ENCODE measurements at places on chromosomes 2 and 18. TPM values are rescaled to one million over a fixed set of nuclear protein-coding genes. Genes with fewer than 3 reads are reported as not detected.

The SPC25 gene
- total RNA-seq, result 0.49 TPM

The CPO gene
- 0.23 TPM for total RNA-seq

The OR6B2 gene
- not detected for total RNA-seq

The LYG2 gene
- not detected for total RNA-seq

The GTF2A1L gene
- total RNA-seq, result 6.2 TPM

The CLEC4F gene
- 0.17 TPM for total RNA-seq

The IL36A gene
- total RNA-seq, result not detected

The STRADB gene
- 52.2 TPM for total RNA-seq

The CDH20 gene
- not detected for total RNA-seq

GRCh38 chr2:193566276-193566675 is 1371.5 kb upstream of the TMEFF2 start:
- DNase-seq, result no peak

- peak; percentile 45 for DNase-seq
Observed at GRCh38 chr2:74439803-74440377, 1.8 kb downstream of the RTKN start.

DNA sequence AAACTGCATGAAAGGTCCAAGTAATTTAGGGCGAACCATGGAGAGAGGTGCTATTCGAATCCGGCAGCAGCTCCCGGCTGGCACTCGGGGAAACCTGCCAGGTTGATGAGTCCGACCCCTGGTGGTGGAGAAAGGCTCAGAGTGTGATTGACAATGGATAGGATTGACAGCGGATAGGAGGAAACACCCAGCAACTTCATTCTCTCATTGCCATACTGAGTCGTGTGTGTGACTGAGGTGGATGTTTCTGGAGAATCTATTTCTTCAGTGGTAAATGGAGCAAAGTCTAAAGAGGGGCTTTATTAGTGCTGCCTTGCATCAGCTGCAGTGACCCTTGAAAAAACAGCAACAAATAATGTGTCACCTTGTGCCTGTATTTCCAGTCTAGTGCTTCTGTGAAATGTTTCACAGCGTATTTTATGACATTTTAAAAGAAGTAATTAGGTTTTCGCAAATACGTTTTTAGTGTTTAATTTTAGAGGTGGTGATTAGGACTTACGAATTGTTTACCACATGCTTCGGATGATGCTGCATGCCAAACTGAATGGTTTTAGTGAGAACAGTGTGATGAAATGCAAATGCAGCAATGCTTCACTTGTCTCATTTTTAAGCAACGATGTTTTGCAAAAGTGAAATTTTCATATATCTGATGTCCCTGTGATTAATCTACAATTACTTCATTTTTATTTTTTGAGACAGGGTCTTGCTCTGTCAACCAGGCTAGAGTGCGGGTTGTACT is 102.0 kb downstream of the DCDC2C start:
- no peak for DNase-seq

DNA sequence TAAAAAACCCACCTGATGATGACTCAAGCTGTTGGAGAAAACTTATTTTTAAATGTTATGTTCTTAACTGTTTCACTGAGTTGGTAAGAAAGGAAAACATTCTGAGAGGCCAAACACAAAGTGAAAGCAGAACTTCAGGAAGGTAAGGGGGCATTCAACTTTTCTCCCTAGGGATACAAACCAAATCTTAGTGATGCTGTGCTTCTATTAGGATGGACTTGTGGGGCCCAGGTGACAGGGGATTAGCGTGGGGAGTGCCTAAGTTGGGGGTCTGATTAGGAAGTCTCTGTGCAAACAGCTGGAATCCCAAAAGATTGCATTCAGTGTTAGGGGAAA is 18.5 kb downstream of the PDCL3 start:
- DNase-seq, result no peak

DNA sequence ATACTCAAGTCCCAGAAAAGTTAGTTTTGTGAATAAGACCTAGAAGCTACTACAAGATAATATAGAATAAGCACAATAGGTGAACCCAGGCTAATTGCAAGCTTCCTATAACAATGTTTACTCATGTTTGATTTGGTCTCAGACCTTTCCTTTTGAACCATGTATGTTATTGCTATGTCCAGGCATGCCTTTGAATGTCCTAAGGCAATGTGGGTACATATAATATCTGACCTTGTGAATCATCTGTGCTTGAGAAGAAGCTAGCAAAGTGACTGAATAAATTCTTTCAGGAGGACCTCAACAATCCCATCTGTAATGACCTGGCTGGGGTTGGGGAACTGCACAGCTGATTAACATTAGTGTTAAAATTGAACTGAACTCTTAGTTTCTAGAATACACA is 1285.9 kb upstream of the CELF4 start:
- no peak for DNase-seq

DNA sequence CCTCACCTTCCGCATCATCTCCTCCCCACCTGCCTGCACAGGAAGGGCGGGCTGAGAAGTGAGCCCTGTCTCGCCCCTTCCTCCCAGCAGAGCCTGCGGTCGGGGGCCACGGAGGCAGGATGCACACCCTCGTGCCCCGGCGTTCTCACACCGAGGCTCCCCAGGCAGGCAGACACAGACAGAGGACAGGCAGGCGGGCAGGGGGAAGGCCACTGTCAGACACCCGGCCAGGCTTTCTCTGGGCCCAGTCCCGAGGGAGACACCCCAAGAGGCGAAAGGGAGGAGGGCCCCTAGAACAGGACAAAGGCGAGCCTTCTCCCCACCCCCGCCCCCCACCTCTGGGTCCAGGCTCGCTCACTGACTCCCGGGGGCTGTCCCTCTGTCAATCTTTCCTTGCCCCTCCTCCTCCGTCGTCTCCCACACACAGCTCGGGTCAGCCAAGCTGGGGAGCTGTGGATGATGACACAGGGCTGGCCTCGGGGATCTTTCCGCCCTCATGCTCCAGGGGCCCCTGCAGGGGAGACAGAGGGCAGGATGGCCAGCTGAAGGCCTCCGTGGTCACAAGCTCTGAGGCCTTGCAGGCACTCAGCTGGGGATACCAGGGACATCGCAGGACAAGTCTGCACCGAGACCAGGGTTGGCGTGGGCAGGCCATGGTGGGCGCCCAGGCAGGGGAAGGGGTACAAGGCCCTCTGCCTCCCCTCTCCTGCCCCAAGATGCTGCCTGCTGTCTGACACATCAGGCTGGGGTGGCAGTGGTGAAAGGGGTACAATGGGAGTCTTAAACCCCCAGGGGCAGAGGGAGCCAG is 24.9 kb downstream of the BIN1 start:
- peak; percentile 40 for DNase-seq

DNA sequence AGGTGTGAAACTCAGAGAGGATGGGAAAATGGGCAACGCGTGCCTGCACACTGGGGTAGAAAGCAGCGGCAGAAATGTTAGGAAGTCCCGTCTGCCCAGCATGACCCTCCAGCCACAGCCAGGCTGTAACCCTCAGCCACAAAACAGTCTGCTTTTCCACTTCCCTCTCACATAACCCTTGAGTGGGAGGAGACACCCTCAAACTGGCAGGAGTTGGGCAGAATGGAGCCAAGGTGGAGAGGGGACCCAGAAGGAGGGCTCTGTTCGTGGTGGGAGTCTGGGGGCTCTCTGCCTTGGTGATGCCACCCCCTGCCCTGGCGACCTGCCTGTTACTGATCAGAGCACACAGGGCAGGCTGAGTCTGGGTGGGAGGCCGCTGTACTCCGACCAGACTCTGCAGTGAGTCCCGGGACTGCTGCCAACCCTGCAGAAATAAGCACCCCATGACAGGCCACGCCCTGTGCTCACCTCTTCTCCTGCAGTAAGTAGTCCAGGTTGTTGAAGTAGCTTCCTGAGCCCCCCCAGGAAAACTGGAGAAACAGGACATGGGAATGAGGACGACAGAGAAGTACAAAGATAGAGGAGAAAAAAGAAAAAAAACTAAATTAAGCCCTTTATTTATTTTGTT is 16.0 kb downstream of the FAM178B start:
- DNase-seq, result no peak

DNA sequence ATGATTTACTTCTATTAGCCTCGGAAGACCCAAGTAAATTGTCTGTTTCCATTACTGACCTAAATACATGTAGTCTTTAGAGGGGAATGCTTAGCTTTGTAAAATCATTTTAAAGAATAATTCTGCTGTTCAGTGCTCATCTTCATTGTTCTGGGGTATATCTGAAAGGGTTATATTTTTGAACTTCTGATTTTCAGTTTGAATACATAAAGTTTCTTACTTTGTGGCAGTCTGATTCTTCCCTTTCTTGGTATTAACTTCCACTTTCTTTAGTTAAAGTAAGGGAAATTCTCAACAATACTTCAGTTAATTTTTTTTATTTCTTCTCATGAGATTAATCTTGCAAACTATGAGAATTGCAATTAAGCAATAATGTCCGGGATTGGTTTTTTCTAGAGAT is 148.4 kb downstream of the DOCK10 start:
- no peak for DNase-seq

DNA sequence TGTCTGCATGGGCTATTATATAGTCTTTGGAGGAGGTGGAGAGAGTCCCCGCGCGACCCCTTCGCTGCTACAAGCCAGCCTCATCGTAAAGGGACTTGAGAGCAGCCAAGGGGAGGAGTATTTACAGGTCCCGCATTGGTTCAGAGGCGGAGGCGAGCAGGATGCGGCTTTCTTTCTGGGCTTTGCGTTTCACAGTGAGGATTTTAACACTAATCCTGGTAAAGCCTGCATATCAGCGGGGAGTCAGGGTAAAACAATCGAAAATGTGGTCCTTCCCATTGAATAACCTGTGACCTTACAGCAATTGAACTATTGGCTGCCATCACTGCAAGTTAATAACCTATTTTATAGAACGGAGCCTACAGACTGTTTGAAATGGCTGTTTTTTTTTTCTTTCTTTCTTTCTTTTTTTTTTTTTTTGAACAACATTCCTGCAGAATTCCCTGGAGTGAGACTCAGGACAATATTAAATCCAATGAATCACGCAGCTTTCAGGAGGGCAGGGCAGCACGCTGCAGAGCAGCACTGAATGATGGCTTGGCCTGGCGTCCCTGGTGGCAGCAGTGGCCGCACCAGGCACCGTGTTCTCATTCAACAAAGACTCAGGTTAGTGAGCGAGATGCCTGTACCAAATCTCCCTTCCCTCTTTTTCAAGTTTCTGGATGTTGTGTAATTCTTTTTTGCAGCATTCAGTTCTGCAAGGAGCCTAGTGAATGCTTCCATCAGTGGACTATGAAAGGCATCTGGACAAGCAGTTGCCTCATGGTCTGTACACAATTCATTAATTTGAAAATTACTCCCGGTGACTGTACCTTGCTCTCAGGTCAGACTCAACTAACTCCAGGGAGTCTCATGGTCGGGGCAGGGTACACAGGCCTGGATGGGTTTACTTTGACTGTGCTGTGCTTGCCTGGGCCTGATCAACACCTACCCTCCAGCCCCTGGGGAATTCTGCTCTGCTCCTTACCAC is 19.8 kb downstream of the SMIM21 start:
- DNase-seq, result no peak

GRCh38 chr18:11177382-11177781 is 28.0 kb upstream of the PIEZO2 start:
- DNase-seq, result no peak

DNA sequence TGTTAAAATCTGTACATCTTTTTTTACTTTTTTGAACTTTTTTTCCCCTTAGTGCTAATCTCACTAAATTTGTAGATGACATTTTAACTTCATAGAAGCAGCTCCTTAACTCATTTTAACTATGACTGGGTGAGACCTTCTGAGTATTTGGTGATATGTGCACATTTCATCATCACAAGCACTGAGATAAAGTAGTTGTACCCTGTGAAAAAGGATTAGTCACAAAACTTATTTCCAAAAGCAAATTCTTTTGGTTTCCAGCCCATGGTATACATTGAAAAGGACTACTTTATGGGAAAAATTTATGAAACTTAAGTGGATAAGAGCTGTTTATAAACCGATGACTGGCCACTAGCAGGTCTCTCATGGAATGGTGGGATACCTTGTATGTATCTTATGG is 581.5 kb downstream of the PLCL1 start:
- DNase-seq, result no peak

All from mucosa of gallbladder (tissue), 1 donor.